GF-D8 (cell line): ENCODE measurements at places on chromosomes 2 and 18.
A peak's percentile ranks its signal among the peaks of the same experiment; 100 is the strongest.

DNA sequence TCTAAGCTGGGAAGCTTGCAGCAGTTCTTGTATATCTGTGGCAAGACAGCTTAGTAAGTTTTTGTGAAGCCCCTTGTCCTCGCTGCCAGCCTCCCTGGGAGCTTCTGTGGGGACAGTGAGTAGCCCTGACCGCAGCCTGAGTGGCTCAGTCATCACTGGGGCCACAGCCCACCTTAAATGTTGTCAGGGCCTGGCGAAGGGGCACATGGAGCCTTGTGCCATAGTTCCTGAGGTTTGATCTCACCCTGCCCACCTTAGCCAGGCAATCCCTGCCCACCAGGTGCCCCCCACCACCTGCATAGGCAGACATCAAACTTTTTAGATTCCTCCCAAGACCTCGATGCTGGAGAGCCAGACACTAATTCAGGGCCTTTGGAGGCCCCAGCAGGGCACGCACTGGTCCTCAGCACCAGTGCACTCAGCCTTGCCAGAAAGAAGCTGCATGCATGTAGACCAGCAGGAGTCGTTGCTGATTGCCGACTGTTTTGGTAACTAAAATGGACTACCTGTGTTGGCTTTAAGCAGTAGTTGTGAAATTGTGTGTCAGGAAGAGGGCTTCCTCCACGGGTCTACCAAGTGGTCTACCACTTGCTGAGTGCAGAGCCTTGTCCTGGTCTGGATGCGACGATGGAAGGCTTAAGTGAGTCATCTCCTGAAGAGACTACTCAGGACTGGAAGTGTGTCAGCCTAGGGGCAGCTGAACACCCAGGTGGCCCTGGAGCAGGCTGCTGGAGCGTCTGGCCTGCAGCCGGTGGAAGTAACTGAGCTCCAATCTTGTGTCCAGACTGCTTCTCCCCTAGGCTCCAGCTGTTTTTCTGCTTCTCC is 233.1 kb downstream of the SEPTIN10 start:
- DNase-seq: no peak

GRCh38 chr2:16666449-16666801 is 791 bp upstream of the CYRIA start:
- no peak for DNase-seq

- DNase-seq: no peak
Observed at GRCh38 chr2:196066291-196067087, 2.1 kb downstream of the DNAH7 start.

GRCh38 chr18:1273469-1273868 is 368.8 kb downstream of the ADCYAP1 start:
- DNase-seq: no peak

DNA sequence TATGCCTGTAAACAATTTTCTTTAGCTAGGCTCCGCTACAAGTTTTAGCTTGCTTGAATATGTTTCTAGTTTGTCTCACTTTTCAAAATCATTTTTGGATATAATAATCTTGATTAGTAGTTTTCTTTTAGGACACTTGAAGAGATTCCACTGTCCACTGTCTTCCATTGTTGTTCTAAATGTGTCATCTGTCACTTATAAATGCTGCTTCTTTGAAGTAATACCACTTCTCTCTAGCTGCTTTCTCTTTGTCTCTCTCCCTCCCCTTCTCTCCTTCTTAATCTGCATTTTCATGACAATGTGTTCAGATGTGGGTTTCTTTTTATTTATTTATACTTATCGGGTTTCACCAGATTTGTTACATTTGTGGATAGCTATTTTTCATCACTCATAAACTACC is 73.7 kb upstream of the DPP10 start:
- no peak for DNase-seq

- DNase-seq: no peak
Observed at GRCh38 chr2:192150166-192150565, 44.6 kb downstream of the TMEFF2 start.

DNA sequence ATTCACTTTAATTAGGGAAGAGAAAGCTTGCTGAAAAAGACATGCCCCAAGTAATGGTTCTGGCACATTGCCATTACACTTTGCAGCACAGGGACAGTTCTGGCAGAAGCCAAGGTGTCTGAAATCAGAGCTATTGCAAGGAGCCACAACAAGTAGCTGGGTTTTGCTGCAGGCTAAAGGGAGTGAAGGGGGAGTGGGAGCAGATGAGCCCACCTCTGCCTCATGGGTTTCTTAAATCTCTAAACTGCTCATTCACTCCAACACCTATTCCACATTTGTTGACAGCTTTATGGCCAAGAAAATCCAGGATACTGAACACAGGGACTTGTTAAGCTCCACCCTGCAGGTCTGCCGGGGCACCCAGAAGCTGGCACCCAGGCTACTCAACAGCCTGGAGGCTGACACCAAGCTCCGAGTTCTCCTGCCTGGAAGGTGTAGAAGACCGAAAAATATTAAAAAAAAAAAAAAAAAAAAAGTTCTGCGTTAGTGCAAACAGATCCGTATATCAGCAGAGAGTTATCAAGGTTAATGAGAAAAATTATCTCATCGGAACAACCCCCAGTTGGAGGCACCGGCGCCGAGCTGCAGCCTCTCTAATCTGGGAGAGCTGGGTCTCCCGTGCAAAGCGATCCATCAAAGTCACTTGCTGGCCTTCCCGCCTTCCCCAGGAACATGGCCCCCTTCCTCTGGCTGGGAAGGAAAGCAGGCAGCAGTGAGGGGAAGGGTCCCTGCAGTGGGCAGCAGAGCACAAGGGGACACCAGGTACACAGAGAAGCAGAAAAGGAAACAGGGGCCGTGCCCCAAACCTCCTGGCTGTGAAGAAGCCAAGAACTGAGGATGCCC is 123.7 kb downstream of the HNMT start:
- DNase-seq: no peak

DNA sequence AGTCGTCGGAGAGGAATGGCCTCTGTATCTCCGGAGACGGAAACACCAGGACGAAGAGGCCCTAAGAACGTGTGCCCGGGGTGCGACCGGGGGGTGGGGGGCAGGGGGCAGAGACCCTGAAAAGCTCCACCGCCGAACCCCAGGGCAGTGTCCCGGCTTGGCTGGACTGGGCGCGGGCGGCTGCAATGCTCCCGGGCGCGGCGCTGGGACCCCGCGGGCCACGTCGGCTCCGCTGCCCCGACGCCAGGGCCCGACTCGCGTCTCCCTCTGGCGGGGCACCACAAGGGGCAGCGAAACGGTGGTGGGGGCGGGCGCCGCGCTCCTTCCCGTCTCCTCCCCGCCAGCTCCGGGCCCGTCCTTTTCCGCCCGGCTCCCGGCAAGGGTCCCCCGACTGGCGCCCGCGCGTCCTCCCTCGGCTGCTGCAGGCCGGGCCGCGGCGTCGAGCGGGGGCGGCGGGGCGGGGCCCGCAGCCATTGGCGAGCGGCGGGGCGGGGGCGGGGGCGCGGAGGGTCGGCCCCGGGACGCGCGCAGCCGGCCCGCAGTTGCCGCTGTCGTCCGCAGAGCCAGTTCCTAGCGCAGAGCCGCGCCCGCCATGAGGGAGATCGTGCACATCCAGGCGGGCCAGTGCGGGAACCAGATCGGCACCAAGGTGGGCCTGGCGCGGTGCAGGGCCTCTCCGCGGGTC is at the start of gene TUBB6:
TSS of gene TUBB6 (plus strand) at position 541 of the 685 bp plus-strand sequence. CDS start at position 593, 52 bp downstream.
- DNase-seq: no peak

- peak; percentile 77 for DNase-seq
Observed at GRCh38 chr18:77063260-77063659, 69.3 kb downstream of the MBP start.

DNA sequence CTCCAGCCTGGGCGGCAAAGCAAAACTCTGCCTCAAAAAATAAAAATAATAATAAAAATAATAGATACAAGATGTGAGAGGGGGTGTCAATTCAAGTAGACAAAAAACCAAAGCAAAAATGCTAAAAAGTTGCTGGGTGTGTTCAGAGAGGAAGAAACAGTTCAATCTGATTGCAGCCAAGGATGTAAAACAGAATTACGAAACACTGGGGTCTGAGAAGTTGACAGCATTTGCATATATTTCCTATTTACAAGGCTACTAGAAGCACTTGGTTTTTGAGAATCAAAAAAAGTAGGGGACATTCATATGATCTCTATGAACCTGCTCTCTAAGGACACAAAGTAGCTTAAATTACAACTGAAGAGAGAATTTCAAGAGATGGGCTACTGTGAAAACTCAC is 7.6 kb downstream of the TRIP12 start:
- peak; percentile 26 for DNase-seq

GRCh38 chr2:41791523-41791922 is 256.3 kb upstream of the PKDCC start:
- no peak for DNase-seq

DNA sequence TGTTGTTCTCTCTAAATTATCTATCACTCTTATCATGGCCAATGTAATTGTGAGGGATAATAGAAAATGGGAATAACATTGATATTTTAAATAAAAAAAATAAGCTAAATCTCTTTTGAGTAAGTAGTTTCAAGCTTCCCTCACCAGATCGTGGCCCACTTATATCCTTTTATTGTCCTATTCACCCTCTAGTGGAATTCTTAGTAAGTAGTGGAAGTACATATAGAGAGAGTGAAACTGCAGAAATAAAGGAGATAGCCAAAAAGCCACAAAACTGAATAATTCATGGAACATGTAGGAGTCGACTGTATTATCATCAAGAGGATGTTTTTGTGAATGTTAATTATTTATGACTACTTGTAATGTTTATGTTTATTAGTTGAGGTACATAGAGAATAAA is 66.1 kb upstream of the DTNA start:
- no peak for DNase-seq

DNA sequence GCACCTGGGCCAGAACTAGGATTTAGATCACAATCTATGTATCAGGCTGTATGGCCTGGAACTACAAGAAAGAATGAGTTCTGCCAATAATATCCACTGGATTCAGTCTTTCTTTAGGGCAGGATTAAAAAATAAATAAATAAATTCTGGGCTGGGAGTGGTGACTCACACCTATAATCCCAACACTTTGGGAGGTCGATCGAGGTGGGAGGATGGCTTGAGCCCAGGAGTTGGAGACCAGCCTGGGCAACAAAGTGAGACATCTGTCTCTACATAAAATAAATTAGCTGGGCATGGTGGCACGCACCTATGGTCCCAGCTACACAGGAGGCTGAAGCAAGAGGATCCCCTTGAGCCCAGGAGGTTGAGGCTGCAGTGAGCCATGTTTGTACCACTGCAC is 8.1 kb downstream of the AMMECR1L start:
- no peak for DNase-seq

DNA sequence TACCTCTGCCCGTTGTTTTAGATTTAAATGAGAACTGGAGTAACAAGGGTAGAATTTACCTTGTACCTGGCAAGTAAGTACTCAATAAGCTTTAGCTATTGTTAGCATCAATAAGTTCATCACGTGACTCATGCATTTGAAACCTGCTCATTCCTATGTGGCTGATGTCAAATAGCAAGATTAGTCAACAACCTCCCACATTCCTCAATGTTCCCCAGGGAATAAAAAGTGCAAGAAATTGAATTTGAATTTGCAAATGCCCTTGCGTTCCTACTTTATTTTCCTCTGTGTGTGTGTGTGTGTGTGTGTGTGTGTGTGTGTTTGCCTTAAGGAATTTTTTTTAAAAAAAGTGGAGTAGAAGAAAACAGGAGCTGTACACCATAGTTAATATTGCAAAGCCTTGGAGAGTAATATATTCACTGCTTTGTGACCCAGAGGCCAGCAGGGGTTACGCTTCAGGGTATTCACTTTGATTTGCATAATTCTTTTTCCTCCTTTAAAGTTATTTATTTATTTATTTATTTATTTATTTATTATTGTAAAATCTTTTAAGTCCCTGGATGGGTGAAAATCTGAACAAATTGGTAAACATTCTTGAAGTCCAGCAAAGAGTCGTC is 43.9 kb upstream of the DNAH7 start:
- DNase-seq: no peak

DNA sequence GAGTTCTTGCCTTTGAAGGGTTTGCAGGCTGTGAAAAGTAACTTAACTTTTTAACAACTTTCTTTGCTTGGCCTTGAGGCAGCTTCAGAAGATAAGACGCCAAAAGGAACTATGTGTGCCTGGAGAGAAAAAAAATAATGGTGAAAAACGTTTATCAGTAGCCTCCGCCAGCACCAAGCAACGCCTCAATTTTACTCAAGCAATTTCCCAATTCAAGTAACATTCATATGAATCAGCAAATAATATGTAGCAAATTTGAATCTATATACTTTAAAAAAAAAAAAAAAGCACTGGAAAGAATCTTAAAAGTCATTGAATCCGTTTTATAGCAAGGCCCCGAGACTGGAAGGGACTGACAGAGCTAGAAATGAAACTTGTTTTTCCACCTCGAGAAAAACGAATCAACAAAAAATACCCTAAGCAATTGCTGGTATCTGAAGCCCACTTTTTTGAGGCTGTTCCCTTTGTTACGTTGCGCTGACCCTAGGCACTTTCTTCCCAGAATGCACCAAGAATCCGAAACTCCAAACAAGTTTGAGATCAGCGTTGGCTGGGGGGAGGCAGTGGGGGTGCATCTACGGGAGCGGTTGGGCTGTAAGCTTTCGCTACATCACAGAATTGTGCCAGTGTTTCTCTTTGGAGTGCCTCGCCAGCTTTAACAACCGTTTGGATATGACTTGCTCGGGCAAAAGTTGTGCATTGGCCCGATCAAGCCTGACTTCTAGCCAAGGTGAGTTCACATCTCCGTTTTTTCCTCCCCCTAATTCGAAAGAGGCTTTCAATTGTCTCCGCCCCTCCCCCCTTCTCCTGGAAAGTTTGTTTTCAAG is 2.7 kb upstream of the TGIF1 start:
- DNase-seq: peak; percentile 34
